Activated CD4-positive, alpha-beta T cell treated with anti-CD3 and anti-CD28 coated beads, Interleukin-10, Interleukin-2, amounts not matched to agents 100 ng/mL and 50 ng/mL, durations not matched to agents 16 hours and 8 hours (primary cell): ENCODE measurements at places on chromosomes 3 and 15.

- peak; percentile 71 for DNase-seq
Measured at GRCh38 chr3:132417695-132418411, 551 bp downstream of the DNAJC13 start.

- no peak for DNase-seq
Measured at GRCh38 chr3:132161608-132162007, 126.8 kb upstream of the CPNE4 start.

DNA sequence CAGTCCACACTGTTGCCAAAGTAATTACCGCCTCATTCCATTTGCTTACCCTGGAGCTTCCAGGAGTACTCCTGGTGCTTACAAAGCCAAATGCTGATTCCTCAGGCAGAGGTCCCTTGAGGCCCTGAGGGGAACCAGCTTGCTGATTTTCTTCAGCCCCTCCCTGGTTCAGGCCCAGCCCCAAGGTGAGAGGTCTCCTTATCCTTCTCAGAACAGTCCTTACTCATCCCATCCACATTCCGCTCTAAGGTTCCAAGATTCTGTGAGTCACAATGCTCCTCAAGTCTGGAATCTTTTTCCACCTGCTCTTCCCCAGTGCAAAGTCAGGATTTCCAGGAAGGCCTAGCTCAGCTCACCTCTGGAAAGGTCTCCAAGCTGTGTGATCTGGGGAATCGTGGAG, 1.8 kb upstream of the ATP10A start:
- DNase-seq: no peak

GRCh38 chr3:32371461-32372212, 20.0 kb upstream of the CMTM7 start:
- peak; percentile 32 for DNase-seq

GRCh38 chr3:50263478-50264382, 5.2 kb upstream of the SEMA3B start:
- DNase-seq: no peak

DNA sequence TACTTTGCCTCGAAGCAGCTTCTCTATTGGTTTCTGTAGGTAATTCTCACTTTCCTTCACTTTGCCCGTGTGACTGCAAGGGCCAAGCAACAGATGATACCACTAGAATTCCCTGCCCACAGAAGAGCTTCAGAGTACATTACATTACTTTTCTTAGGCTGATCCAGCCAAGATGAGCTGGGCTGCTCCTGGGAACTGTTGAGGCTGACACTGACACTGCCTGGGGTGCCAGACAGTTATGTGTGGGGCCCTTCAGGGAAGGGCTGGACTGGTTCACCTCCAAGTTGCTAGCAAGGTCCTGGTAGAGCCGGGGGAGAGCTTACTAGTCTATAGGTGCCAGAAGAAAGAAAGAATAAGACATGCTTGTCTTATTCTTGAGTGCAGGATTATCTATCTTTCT, 19.0 kb downstream of the GORASP1 start:
- no peak for DNase-seq

- DNase-seq: no peak
Measured at GRCh38 chr3:158452334-158452733, 118.7 kb upstream of the MLF1 start.

DNA sequence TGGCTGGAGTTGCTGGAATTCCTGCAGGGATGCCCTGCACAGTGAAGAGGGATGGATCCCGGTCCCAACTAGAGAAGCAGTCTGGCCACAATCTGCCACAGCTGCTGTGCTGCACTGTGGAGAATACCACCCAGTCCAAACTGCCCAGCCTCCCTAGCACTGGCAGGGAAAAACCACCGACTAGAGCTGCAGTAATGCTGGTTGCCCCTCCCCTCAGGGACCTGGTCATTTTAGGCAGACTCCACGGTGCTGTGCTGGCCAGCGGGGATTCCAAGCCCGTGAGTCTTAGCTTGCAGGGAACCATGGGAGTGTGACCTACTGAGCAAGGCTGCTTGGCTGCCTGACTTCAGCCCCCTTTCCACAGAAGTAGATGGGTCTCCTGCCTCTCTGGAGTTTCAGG, 478.0 kb upstream of the ATP11B start:
- no peak for DNase-seq

DNA sequence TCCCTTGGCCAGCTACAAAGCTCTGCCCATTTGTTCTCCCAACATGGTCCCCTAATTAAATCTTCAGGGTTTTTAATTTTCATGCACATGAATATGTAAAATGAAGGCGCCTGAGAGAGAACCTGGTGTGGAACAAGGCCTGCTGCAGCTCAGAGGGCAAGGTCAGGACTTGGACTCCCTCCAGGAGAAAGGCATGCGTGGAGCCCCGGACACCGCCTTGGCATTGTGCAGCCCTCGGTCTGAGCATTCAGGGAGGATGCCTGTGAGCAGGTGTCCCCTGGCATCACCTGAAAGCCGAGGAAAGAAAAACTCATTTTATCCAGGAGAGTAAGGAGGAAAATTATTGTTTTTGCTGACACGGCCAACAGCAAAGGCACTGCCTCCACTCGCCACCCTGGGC, 33.8 kb upstream of the EPHB1 start:
- no peak for DNase-seq

- DNase-seq: no peak
Measured at GRCh38 chr3:45874677-45875346, 11.5 kb upstream of the CCR9 start.

- DNase-seq: no peak
Measured at GRCh38 chr15:44153352-44153751, 41.7 kb downstream of the FRMD5 start.

GRCh38 chr3:9552252-9552999, 1.2 kb downstream of the LHFPL4 start:
- peak; percentile 24 for DNase-seq

GRCh38 chr15:38455092-38455491, 1.2 kb downstream of the FAM98B start:
- DNase-seq: peak; percentile 9

DNA sequence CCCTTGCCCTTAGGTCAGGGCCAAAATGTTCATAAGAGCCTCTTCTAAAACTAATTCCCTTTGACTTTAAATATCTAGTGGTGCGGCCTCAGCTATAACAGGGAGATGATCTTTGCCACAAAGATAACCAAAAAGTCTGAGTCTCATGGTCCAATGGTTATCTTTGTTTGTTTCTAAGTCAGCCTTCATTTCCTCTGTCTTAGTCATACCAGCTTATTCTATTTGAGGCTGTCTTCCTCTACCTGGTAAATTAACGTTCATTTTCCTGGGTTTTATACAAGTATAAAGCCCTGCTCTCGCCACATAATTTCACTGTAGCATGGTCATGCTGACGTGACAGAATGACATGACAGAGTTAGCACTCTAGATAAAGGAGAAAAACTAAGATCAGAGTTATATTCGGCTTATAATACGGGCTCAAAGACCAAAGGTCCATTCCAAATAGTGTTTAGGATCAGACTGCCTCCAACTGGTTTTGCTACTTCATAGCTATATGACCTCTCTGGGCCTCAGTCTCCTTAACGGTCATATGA, 18.4 kb downstream of the ZNF860 start:
- peak; percentile 18 for DNase-seq

DNA sequence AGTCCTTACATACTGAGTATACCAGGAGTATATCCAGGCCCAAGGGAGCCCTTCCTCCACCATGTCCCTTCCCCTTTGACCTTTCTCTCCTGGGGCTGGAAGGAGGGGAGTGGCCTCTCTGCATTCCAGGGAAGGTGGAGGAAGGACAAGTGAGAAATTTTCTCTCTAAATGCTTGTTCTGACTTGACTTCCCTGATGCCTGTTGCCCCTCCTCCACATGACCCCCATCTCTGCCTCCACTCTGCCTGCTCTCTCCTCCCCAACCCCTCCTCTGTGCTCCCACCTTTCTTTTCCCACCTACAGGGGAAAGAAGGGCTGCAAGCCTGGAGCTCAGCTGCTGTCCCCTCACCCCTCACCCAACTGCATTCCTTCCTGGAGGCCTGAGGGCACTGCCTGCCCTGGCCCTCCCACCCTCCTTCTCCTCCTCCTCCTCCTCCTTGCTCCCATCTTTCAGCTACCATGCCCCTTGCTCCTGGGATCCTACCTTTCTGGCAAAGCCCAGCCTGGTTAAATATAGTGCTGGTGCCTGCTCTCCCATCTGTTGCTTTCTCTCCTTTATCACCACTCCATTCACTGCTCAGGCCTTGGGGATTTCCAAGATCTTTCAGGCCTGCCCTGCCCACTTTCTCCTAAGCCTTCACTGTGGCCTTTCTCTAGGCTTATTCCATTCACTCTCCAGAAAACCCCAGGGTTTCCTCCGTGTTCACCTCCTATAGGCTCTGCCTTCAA, 8.5 kb upstream of the DAG1 start:
- no peak for DNase-seq

DNA sequence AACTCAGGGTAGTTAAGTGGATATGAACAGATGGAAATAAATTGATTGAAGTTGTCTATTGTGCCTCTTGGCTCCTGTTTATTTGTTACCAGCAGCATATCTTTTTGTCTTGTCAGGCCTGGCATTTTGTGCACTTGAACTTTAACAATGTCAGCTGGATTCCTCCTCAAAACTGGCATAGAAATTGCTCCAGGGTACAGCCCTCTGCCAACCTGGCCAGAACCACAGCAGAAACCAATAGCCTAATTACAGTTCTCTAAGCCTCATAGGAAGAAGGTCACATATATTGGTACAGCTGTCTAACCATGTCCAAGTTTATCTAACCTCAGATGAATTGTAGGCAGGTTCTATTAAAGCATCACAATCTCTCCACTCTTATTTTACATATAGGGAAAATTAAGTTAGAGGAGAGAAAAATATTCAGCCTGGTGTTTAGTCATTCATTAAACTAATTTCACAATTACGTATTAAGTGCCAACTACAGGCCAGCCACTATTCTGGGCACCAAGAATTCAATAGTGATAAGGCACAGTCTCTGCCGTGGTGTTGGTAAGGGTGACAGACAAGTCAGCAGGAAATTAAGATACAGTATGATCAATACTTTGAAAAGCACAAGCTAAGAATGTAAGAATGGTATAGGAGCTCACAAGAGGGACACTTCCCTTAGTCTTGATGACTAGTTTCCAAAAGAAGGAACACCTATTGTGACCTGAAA, 452.9 kb upstream of the NECTIN3 start:
- DNase-seq: no peak

- peak; percentile 62 for DNase-seq
Measured at GRCh38 chr15:52730173-52730572, 51.0 kb upstream of the ATOSA start.

- no peak for DNase-seq
Measured at GRCh38 chr15:70053716-70054229, 43.9 kb downstream of the TLE3 start.

DNA sequence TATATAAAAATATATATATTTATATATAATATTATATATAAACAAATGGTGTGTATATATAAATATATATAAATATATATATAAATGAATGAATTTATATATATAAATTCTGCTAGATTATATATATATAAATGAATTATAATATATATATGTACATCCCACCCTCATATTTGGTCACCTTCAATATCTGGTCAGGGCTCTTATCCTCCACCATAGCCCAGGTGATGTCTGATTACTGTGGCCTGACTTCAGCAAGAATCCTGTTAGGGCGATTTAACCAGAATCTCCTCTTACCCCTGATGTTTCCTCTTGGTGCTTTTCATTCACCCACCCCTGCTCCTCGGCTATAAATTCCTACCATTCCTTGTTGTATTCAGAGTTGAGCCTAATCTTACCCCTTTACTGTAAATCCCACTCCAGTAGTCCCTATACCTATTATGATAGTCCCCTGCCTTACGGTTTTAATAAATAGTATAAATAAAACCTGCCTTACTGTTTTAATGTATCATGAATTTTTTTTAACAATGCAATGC, 439.6 kb downstream of the PLOD2 start:
- no peak for DNase-seq

- DNase-seq: no peak
Measured at GRCh38 chr3:185857208-185857607, 32.4 kb upstream of the IGF2BP2 start.

DNA sequence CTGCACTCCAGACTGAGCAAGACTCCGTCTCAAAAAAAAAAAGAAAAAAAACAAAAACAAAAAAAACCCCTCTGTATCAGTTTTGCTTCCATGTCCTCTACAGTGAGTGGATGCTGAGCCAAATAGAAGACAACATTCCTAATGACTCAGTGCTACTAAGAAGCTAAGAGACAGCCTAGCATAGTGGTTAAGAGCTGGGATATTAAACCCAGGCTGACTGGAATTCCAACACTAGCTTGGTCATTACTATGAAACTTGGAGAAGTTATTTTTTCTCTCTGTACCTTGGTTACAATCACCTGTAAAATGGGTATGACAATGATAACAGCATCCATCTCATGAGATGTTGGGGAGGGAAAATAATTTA, 60.9 kb upstream of the PYGO1 start:
- no peak for DNase-seq

- DNase-seq: no peak
Measured at GRCh38 chr15:59401824-59402569, 29.3 kb upstream of the MYO1E start.

DNA sequence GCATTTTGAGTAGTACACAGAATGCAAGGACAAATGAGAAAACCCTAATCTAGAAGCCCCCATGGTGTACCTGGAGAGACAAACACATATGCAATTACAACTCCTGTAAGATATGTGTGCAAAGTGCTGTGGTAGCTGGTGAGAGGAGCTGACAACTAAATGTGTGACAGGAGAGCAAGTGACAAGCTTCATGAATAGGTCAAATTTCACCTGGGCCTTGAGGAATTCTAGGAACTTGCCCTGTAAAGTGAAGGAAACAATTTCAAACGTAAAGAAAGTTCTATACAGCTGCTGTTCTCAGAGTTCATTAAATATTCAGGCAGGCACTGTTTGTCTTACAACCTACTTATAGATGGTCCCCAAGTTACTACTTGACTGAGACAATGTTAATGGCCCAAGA, 437.0 kb downstream of the TUSC7 start:
- no peak for DNase-seq

GRCh38 chr15:75031848-75032247, 8.5 kb downstream of the PPCDC start:
- DNase-seq: no peak

- DNase-seq: no peak
Measured at GRCh38 chr15:31079519-31079918, 22.0 kb downstream of the TRPM1 start.

DNA sequence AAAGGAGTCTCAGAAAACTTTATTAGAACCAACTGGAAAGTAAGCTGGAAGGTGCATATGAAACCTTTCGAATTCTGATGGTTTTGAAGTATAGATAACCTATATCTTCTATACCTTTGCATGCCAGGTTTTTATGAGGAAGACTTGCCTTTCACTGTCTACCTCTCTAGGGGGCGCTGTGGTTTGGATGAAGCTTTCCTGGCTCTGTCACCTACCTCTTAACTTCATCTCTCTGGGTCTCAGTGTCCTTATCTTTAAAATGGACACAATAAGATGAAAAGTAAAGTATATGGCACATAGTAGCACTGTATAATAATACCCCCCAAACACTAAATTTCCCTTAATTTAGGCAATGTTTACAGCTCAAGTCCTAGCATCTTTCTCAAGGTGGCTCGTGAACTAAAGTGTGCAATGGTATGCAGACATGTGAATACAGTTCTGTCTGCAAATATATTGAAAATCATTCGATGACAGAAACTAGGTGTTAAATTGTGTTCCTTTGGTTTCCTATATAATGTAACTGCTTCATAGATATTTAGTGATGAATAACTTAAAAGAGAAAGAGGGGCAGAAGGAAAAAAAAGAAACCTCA, 314.3 kb downstream of the CHST2 start:
- peak; percentile 45 for DNase-seq
